ENCODE measurements at places on chromosomes 1 and 21.

DNA sequence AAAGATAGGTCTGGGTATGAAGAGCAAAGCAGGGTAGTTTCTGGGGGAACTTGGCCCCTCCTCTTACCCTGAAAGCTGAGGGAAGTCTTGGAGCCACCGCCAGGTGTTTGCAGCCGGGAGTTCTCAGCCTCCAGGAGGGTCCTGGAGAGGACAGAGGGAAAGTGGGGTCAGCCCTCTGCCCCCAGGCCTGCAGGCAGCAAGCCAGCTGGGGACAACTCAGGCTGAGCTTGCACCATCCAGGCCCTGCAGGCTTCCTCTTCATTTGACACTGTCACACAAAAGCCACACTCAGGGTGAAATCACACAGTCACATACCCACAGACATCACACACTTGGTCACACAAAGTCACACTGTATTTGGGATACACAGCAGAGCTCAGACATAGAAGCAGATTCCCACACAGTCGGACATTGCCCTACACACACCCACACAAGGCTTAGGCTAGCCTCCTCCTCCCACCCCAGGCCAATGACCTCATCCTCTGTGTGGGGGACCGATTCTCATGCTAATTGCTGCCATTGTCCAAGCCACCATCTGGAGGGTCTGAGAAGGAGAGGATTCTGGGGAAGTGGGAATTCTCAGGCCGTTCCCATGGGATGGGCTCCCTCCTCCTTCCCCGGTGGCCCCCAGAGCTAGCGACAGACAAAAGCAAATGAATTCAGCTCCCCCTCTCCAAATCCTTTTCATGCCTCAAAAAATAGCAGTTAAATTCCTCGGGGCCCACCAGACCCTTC, 3.7 kb downstream of the NES start:
- no peak for DNase-seq

GRCh38 chr1:99645203-99645602, 710 bp upstream of the PALMD start:
- DNase-seq, result no peak

DNA sequence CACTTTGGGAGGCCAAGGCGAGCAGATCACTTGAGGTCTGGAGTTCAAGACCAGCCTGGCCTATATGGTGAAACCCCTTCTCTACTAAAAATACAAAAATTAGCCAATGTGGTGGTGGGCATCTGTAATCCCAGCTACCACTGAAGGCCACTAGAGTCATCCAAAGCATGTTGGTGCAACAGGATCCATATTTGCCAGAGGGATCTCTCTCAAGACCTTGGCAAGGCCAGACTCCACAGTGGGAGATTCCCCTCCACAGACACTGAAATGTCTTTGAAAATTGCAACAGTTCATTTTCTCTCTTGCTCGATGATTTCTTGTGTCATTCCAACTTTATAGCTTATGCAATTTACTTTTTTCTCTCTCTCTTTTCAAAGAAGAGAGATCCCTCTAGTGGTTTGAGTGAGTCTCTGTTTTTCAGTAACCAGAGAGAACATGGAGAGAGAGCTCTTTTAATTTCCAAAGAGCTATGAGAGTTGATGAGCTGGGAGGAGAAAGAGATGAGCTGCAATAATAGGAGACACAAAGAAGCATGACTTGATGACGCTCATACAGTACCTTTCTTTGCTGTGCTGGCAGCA, 176.8 kb upstream of the USP25 start:
- no peak for DNase-seq

GRCh38 chr1:23341931-23342692, 2.0 kb downstream of the HNRNPR start:
- DNase-seq, result no peak

DNA sequence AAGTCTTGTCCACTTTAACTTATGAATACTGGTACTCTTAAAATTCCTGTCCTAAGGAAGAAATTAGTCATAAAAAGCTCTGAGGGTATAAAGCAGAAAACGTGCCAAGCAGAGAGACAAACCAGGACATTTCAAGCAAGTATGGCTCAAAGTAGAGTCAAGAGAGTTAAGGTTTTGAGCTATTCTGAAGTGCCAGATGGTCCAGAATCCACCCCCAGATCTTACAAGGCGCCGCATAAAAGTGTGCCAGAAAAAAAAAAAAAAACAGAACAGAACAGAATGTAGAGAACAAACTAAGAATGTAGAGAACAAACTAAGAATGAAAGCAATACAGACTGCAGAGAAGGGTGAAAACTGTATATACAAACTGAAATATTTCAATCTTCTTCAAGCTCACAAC, 12.5 kb downstream of the EPS15 start:
- DNase-seq, result no peak

DNA sequence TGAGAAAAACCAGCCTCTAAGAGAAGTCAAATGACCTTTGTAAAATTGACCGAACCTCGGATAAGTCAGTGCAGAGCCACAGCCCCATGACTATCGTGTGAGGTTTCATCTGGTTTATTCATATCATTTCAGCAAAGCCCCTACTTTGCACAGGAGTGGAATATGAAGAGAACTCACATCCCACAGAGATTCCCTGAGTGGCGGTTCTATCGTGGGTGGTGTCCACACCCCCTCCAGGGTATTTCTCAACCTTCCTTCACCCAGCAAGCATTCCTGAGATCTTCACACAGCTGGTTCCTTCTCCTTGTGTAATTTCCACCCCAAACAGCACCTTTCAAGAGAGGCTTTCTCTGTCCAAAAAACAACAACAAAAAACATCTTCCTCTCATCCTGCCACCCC, 47.5 kb downstream of the EVA1C start:
- no peak for DNase-seq

- DNase-seq, result peak; percentile 96
Observed at GRCh38 chr1:1777950-1778662, at the start of gene NADK. TSS of gene NADK (minus strand) at chr1:1778470. CDS start at chr1:1765406, 13,064 bp downstream.

- DNase-seq, result no peak
Observed at GRCh38 chr1:243765676-243766075, 84.4 kb downstream of the AKT3 start.

DNA sequence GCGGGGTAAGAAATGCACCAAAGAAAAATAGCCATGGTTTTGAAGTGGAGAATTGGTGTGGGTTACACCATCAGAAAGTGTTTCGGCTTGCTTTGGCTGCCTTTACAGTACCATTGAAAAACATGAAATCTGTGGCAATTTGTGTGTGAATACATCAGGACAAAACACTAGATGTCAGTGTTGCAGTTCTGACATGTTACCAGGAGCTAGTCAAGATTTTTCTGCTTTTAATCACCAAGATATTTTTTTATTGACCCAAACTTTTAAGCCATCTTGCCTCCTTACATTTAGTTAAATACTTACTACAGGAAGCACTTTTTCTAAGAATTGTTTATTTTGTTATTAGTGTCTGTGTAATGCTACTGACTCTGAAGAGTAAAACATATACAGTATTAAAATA, 14.3 kb downstream of the RRP15 start:
- no peak for DNase-seq

GRCh38 chr1:6248161-6248776, 4.3 kb downstream of the HES3 start:
- DNase-seq, result peak; percentile 52

- DNase-seq, result no peak
Observed at GRCh38 chr1:201353186-201353940, 24.1 kb downstream of the TNNT2 start.

GRCh38 chr1:5597991-5598823, 394.0 kb downstream of the NPHP4 start:
- DNase-seq, result no peak

DNA sequence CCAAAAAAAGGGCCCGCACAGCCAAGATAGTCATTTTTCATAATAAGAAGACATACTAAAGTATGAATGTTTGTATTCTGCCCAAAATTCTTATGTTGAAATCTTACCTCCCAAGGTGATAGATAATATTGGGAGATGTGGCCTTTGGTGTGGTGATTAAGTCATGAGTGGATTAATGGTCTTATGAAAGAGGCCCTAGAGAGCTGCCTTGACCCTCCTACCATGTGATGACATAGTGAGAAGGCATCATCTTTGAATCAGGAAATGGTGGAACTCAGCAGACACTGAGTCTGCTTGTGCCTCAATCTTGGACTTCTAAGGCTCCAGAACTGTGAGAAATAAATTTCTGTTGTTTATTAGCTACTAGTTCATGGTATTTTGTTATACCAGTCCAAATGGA, 11.8 kb upstream of the RNPC3 start:
- no peak for DNase-seq

DNA sequence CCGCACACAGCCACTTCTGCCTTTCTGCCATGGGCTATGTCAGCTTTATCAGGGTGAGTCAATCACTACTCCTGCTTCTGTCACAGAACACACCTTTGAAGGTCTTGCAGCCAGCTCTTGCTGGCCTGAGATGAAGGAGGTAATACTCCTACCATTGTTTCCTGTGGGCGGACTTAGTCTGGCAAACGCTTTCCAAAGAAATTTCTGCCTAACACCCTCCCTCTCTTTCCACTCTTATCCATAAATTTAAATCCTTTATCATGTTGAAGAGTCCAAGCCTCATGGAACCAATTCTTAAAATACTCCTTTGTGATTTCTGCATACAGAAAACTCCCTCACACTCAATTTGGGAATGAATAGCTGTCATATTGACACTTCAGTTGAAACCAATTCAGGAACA, 633.1 kb upstream of the CHRM3 start:
- DNase-seq, result no peak

DNA sequence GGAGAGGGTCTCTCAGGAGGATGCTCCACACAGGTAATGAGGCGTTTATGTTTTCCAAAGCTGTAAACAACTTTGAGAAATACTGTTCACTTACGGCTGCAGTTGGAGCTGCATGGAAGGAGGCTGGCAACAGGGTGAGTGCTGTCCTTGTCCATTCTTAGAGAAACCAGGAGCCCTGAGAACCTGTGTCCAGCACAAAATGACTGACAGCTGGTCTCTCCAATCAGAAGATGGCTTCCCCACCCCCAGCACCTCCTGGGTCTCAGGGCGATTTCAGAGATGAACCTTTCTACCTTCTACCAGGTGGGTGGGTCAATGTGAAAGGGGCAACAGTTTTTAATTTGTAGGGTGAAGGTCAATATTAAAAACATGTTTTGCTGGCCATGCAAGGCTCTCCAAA, 353.6 kb downstream of the NPHP4 start:
- DNase-seq, result no peak

- no peak for DNase-seq
Observed at GRCh38 chr1:181104790-181105133, 16.3 kb downstream of the IER5 start.

DNA sequence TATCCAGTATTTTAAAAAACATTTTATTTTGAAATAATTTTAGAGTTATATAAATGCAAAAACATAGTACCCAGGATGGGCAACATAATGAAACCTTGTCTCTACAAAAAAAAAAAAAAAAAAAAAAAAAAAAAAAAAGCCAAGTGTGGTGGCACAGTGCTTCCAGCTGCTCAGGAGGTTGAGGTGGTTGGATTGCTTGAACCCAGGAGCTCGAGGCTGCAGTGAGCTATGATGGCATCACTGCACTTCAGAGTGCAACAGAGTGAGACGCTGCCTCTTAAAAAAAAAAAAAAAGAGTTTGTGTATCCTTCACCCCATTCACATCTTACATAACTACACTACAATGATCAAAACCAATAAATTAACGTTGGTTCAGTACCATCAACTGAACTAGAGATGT, 115.6 kb upstream of the KIF26B start:
- DNase-seq, result no peak

DNA sequence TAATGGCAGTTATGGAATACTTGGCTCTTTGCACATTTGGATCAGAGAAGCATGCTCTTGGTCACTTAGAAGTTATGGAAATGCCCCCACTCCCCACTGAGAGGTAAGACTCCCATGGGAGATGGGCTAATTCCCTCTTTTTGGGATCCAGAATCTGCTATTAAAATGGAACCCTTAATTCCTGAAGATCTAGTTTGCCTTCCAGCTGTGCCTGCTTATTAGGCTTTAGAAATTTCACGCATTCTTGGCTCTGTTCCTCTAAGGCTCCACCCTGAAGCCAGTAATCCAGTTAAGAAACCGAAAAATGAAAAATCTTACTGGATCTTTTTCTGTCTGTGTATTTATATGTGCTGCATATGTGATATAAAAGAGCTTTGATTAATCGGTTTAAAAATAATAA, 76.7 kb downstream of the USH2A start:
- DNase-seq, result no peak

- DNase-seq, result no peak
Observed at GRCh38 chr21:26388731-26389231, 184.3 kb downstream of the CYYR1 start.

DNA sequence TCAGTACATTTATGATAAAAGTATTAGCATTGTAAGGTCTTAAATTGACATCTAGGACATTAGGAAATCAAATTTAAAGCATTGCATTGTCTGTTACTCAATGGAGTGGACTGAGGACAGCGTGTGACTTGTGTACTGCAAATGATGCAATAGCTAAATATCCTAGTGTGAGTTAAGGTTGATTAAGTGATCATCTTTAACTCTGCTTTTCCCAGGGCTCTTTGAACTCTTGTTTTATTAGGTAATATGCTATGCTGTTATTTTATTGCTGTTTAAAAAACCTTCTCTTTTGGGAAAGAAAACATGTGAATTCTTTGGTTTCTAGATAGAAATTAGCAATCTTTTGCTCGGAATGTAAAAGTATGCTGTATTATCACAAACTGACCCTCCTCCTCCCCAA, 38.6 kb downstream of the NFIA start:
- DNase-seq, result no peak

GRCh38 chr1:65525266-65526048, 105.0 kb downstream of the LEPR start:
- no peak for DNase-seq

DNA sequence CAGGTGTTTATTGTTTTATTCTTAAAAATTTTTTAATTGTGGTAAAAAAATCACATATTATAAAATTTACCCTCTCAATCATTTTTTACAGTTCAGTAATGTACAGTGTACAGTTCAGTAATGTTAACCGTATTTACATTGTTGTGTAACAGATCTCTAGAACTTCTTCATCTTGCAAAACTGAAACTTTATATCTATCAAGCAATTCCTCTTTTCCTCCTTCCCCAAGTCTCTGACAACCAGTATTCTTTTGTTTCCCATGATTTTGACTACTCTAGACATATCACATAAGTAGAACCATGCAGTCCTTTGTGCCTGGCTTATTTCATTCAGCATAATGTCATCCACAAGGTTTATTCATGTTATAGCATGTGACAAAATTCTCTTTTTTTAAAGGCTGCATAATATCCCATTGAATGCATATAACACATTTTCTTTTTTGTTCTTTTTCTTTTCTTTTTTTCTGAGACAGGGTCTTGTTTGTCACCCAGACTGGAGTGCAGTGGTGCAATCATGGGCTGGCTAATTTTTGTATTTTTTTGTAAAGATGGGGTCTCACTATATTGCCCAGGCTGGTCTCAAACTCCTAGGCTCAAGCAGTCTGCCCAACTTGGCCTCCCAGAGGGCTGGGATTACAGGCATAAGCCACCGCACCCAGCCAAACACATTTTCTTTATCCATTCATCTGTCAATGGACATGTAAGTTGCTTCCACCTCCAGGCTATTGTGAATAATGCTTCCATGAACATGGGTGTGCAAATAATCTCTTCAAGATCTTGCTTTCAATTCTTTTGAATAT, 17.2 kb upstream of the RCSD1 start:
- no peak for DNase-seq

GRCh38 chr1:27507960-27508665, 18.1 kb upstream of the WASF2 start:
- DNase-seq, result no peak

- no peak for DNase-seq
Observed at GRCh38 chr1:228150461-228151179, 890 bp downstream of the GJC2 start.

Data from upper lobe of left lung (tissue), 6 donors.